Cortex of kidney (tissue), 1 donor: ENCODE measurements at places on chromosomes 13 and 19.

DNA sequence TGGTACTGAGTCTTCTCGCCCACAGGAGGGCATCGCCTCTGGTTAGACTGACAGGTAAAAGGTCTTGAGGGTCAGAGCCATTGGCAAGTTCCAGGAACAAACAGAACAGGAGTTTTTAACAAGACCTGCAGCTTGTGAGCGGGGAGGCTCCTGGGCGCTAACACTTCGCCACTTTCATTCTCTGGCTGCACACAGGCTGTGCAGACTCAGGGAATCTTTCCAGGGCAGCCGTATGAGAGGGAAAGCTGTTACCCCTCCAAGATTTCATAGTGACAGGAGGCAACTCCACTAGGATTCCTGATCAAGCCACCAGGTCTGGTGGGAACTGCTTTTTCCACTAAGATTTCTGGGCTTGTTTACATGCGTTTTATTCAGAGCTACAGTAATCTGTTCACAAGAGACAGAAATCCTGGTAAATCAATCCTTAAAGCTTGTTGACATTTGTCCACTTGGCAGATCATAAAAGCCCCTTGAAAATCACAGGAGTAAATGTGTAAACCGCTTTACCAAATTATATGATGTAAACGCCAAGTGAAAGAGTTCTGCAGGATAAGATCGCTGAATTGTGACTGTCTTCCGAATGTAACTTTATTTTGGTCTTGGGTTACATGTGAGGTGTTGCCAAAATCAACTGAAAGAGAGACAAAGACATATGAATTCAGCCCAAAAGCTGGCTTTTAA is 190.6 kb downstream of the MZT1 start:
- no peak for DNase-seq

GRCh38 chr19:46131485-46132143 is 7.1 kb upstream of the IGFL3 start:
- DNase-seq = no peak

- DNase-seq = no peak
These were observed 1.2 kb downstream of the VASP start for GRCh38 chr19:45508417-45508860.

- DNase-seq = no peak
These were observed 18.3 kb downstream of the NWD1 start for GRCh38 chr19:16737911-16738310.

DNA sequence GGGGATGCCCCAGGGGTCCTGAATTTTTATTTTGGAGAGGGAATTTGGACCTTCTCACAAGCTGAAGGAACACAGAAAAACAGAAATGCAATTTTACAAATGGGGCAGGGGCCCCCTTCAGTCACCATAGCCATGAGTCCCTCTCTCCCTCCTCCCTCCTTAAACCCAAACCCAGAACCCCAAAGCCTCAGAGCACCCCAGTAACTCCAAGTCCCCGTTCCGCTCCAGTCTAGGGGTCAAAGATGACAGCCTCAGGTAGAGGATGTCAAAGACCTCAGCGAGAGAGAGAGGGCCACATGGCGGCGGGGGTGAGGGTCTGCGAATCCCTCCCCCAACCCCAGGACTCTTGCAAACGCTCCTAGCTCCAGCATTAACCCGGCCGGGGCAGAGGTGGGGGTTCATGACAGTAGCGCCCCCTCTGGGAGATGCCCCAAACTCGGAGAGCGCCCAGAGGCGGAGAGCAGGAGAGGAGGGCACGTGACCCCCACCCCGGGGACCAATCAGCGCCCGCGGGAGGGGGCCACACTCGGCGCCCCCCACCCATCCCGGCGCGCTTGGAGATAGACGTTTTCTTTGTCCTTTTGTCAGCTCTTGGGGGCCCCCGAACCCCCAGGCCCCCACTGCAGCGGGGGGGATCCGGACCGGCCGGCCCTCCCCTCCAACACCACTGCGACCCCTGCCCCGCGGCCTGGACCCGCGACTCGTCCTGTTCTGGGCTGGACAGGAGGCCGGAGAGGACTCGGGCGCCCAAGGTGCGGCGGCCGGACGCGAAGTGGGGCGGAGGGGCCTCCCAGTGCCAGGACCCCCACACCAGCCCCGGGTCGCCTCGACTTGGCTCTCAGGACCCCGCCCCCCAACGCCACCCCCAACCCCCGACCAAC is 20.8 kb upstream of the SEMA6B start:
- DNase-seq = no peak

DNA sequence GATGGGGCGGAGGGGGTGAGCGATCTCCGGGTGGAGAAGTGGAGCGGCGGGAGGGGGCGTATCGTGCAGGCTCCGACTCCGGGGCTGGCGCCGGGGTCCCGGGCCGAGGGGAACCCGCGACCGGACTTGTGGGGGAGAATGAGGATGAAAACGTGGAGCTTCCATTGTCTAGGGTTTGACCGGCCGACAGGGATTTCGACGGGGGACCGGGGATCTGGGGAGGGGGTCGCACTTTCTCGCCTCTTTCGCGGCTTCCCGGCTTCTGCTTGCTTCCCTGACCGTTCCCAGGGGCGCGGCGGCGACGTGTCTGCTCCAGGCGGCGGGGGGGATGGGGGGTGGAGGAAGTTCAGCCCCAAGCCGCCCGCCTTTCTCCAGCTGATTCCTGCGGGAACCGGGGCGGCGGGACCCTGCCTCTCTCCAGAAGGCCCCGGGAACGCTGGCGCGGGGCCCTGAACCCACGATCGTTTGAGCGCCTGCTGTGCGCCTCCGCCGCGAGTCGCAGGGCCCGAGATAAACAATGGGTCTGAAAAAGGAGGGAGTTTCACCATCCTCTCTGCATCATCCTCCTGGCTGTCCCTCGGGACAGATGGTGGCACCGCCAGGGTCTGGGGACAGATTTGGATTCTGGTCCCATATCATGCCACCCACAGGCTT is 790 bp downstream of the TPM4 start:
- no peak for DNase-seq

- DNase-seq = no peak
These were observed 79.1 kb upstream of the PCDH17 start for GRCh38 chr13:57552437-57552836.

GRCh38 chr19:2747349-2747748 is 7.5 kb upstream of the SLC39A3 start:
- DNase-seq = no peak

- no peak for DNase-seq
These were observed 8.8 kb downstream of the PRR36 start for GRCh38 chr19:7865262-7865911.

DNA sequence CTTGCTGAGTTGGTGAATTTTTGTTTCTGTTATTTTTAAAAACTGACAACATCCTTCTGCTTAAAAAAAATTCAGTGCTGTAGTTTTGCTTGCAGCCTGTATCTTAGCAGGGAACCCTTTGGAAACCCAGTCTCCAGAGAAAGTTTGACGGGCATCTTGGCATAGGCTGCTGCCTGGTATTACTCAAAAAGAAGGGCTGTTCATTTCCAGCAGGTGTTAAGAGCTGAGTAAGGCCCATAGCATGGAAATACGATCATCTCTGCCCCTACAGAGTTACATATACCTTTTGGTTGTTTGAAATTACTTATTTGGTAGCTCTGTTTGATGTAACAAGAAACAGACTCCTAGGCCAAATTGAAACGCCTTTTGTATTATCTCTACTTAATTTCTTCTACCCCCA is 41.5 kb downstream of the URI1 start:
- no peak for DNase-seq

- DNase-seq = no peak
These were observed 4.4 kb downstream of the BCAT2 start for GRCh38 chr19:48806518-48806817.

GRCh38 chr13:96214824-96215445 is 125.0 kb downstream of the HS6ST3 start:
- DNase-seq = no peak

DNA sequence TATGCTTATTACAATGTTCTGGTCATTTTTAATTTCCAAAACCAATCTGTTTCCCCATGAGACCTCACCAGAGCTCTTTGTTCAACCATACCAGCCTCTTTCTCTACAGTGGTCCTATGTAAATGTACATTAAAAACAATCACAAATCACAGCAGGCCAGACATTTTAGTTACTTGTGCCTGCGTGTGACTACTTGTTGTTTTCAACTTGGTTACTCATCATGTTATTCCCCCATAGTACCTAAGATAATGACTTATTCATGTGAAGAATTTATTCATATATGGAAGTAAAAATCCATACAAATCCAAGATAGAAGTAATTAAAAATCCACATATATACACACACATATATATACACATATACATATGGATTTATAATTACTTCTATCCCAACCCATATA is 379.6 kb downstream of the SLITRK6 start:
- DNase-seq = no peak

DNA sequence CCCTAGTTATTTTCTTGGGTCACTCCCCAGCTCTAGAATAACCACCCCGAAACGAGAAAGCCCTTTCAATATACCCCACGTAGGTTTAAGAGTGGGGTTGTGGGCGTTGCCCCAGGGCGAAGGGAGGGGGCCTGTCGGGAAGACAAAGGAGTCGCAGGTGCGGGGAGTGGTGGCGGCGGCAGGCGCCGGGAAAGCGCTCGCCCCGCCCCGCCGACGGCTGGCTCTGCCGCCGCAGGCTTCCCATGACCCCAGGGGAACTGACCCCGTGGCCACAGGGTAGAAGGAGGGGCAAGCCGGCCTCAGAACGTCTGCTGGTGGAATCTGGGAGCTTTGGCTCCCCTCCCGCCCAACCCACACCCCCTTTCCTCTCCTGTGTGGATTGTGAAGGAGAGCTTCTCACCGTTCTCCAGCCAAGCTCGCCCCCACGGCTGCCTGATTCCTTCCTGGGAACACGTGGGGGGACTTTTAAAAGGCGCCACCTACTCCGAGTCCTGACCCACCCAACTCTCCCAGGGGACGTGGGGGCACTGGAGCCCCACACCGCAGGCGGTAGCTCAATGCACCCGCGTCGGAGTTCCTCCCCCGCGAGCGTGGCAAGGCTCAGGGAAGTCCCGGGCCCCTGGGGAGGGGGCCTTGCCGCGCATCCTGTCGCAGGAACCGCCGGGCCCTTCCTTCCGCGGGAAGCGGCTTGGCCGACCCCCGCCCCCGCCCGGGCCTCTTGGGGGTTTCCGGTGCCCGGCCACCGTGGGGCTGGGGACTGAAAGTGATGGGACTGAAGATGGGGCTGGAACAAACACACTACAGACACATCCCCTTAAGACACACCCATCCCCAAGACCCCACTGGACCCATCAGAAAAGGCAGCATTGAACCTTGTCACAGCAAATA is 5.5 kb downstream of the IER2 start:
- no peak for DNase-seq

- DNase-seq = no peak
These were observed 990 bp downstream of the MYO9B start for GRCh38 chr19:17076543-17076991.

- no peak for DNase-seq
These were observed 24.8 kb upstream of the NAXD start for GRCh38 chr13:110590577-110590976.

GRCh38 chr13:49536144-49536873 is 40.6 kb downstream of the PHF11 start:
- DNase-seq = no peak

DNA sequence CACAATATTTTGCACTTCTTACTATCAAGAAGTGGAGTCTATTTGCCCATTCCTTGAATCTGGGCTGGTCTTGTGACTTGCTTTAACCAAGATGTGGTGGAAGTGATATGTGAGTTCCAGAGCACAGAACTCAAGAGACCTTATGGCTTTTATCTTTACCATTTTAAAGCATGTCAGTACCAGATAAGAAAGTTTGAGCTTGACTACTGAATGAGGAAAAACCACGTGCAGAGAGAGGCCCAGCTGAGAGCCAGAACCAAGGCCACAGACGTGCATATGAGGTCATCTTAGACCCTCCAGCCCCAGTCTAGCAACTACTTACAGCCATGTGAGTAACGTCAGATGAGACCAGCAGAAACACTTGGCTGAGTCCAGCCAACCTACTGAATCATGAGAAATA is 6.3 kb upstream of the CDK8 start:
- no peak for DNase-seq
